Activated CD4-positive, alpha-beta T cell treated with anti-CD3 and anti-CD28 coated beads, Interleukin-2, Interleukin-4, amounts not matched to agents 100 ng/mL and 50 ng/mL, durations not matched to agents 16 hours and 8 hours (primary cell): ENCODE measurements at places on chromosomes 12 and 14.

GRCh38 chr12:17928708-17929366 lies 161.2 kb downstream of the RERGL start:
- DNase-seq = no peak

- DNase-seq = no peak
These were observed 8.6 kb upstream of the ETFBKMT start for GRCh38 chr12:31650918-31651317.

GRCh38 chr12:110661337-110661972 lies 27.5 kb downstream of the HVCN1 start:
- peak; percentile 35 for DNase-seq

- DNase-seq = no peak
These were observed 78.7 kb downstream of the KIF21A start for GRCh38 chr12:39364196-39364595.

GRCh38 chr12:132460571-132460970 lies 29.4 kb upstream of the FBRSL1 start:
- no peak for DNase-seq

GRCh38 chr12:25769082-25769945 lies 189.2 kb upstream of the RASSF8 start:
- no peak for DNase-seq

DNA sequence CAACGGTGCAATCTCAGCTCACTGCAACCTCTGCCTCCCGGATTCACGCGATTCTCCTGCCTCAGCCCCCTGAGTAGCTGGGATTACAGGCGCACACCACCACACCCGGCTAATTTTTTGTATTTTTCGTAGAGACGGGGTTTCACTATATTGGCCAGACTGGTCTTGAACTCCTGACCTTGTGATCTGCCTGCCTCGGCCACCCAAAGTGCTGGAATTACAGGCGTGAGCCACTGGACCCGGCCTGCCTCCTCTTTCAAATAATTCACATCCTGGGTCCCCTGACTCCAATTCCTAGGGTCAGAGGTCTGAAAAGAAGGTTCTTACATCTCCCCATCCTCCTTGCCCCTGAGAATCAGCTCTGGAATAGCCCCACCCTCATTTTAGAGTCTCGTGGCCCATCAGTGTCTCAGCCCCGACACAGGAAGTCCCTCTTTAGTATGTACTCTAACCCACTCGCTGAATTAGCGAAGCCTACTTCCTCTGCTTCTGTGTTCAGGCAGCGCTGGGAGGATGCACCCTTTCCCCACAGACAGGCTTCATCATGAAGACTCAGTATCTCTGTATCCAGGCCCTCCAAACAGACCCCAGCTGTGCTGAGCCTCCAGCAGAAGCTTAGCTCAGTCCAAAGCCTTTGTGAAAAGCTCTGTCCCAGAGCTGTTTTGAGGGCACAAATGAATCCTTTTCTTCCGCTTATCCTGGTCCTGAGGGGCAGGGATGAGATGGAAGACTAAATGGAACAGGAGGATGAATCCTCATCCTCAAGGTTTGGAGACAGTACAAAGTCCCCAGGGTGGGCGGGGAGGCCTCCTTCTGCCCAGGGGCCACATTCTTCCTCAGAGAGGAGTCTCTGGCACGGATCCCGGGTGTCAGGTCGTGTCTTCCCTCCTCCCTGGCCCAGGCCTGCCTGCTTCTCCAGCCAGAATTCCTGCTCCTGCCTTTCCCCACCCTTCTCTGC lies 3.5 kb downstream of the LPAR5 start:
- DNase-seq = peak; percentile 40
